ENCODE measurements at places on chromosomes 3 and 15.

- no peak for DNase-seq
Measured at GRCh38 chr3:146374146-146374545, 95.2 kb downstream of the PLSCR2 start.

DNA sequence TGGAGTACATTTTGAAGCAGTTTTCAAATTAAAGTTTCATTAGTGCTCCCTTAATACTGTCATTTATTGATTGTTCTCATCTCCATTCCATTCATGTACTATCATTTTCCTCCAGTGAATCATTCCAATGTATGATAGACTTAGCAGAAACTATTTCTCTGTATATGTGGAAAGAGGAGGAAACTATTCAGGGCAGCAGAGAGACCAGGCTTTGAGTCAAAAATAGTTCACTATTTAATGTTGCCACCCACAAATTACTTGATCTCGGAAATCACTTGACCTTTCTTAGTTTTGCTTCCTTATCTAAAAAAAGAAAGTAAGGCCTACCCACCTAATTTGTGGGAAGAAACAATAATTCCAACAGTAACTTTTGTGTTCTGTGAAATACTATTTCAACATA lies 610.5 kb upstream of the ZNF385D start:
- no peak for DNase-seq

DNA sequence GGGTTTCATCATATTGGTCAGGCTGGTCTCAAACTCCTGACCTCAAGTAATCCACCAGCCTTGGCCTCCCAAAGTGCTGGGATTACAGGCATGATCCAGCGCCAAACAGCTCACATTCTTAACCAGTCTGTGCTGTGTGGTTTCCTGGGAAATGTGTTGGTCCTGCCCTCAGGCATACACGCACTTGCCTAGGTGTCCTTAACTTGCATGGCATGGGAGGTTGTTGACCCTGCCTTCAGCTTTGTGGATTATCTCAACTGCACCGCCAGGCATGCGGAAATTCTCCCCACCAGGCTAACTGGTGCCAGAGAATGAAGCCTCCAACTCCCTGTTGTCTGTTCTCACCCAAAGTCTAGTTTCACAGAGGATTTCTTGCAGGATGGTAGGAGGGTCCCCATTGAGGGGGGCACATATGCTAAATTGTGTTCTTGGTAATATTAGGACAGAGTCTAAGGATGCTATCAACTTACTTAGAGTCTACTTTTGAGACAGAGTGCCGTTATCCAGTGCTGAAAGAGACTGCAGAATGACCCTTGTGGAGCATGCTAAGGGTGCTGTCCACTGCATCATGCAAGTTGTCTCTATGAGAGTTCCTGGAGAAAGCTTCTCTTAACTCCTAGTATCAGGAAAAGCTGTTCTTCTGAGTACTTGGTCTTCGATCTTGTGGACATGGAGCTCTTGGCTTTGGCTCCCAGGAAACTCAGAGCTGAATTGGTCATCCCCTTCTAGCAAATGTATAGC lies 61.6 kb upstream of the EIF1B start:
- DNase-seq, result no peak

GRCh38 chr3:178284181-178284580 lies 252.1 kb upstream of the KCNMB2 start:
- DNase-seq, result no peak
